IgD-negative memory B cell (primary cell): ENCODE measurements at places on chromosomes 11 and 22. TPM values are rescaled to one million over a fixed set of nuclear protein-coding genes. Genes with fewer than 3 reads are reported as not detected.

The MYRF gene
- polyA plus RNA-seq: not detected

The ABTB2 gene
- 0.04 TPM for polyA plus RNA-seq

The NELL1 gene
- polyA plus RNA-seq: not detected

The SLC6A5 gene
- not detected for polyA plus RNA-seq

The MUC6 gene
- polyA plus RNA-seq: not detected

The CCDC116 gene
- 0.11 TPM for polyA plus RNA-seq

The TP53AIP1 gene
- polyA plus RNA-seq: not detected

The NXPE4 gene
- not detected for polyA plus RNA-seq

The FADD gene
- 21.0 TPM for polyA plus RNA-seq
